ENCODE measurements at places on chromosomes 7 and 10.

DNA sequence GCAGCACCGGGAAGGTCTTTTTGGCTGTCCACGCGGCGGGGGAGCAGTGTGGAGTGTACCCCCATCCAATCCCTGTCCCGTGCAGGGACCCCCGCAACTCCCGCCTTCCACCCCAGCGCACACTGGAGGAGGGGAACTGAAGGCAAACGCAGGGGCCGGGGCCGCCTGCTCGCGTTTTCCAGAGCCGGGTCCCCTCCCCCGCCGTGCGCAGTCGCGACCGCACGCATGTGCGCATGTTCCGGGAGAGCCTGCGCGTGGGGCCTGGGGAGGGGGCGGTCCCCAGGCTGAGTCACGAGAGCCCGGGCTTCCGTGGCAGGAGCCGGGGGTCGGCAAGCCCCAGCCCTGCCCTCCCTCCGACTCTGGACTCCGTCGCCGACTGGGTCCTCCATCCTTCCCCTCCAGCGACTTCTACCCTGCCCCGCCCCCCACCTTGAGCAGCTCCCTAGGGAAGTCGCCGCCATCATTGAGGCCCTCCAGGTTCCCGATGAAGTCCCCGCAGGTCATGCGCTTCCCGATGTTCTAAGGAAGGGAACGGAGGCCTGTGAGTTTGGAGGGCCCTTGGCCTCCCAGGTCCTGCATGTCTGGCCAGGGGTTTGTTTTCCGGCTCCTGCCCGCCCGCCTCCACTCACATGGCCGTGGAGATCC, 8.0 kb downstream of the PSD start:
- H3K36me3 ChIP-seq = no peaks in the 10 kb centered on the region
- H3K27ac ChIP-seq = no peak overlapping the region
- H3K4me1 ChIP-seq = peaks cover 6% of the 10 kb centered on the region
- H3K27me3 ChIP-seq = peaks cover 15% of the 10 kb centered on the region

GRCh38 chr7:139731802-139732470, 45.9 kb downstream of the HIPK2 start:
- H3K4me3 ChIP-seq = peak overlapping the region; percentile 55
- peaks cover 92% of the 10 kb centered on the region for H3K4me1 ChIP-seq
- peak; percentile 79 for DNase-seq
- peak overlapping the region; percentile 94 for H3K27ac ChIP-seq
- no peaks in the 10 kb centered on the region for H3K36me3 ChIP-seq
- no peaks in the 10 kb centered on the region for H3K27me3 ChIP-seq

- H3K36me3 ChIP-seq = no peaks in the 10 kb centered on the region
- no peak for DNase-seq
- no peak overlapping the region for H3K27ac ChIP-seq
- H3K4me1 ChIP-seq = no peaks in the 10 kb centered on the region
Observed at GRCh38 chr7:21851559-21851967, 94.1 kb downstream of the CDCA7L start.

GRCh38 chr7:51786284-51786683, 469.7 kb upstream of the COBL start:
- no peaks in the 10 kb centered on the region for H3K36me3 ChIP-seq
- no peaks in the 10 kb centered on the region for H3K4me1 ChIP-seq
- no peaks in the 10 kb centered on the region for H3K27me3 ChIP-seq
- no peak overlapping the region for H3K4me3 ChIP-seq
- no peak overlapping the region for H3K27ac ChIP-seq
- DNase-seq = no peak

DNA sequence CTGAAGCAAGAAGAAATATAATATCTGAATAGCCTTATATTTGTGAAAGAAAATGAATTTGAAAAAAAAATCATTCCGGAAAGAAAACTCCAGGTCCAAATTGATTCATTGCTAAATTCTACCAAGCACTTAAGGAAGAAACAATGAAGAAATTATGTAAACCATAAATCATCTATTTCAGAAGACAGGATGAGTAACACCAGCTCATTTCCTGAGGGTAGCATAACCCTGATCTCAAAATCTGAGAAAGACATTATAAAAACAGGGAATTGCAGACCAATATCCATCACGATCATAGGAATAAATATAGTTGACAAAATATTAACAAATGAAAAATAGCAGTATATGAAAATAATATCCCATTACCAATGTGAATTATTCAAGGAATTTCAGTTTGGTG, 70.1 kb upstream of the RAB18 start:
- no peak for DNase-seq
- H3K4me1 ChIP-seq = no peaks in the 10 kb centered on the region
- H3K27ac ChIP-seq = no peak overlapping the region
- no peaks in the 10 kb centered on the region for H3K36me3 ChIP-seq
- H3K27me3 ChIP-seq = no peaks in the 10 kb centered on the region
- no peak overlapping the region for H3K4me3 ChIP-seq

GRCh38 chr10:97224483-97225435, 39.0 kb upstream of the SLIT1 start:
- no peak overlapping the region for H3K4me3 ChIP-seq
- H3K27me3 ChIP-seq = no peaks in the 10 kb centered on the region
- H3K36me3 ChIP-seq = no peaks in the 10 kb centered on the region
- no peak for DNase-seq
- no peak overlapping the region for H3K27ac ChIP-seq
- no peaks in the 10 kb centered on the region for H3K4me1 ChIP-seq

DNA sequence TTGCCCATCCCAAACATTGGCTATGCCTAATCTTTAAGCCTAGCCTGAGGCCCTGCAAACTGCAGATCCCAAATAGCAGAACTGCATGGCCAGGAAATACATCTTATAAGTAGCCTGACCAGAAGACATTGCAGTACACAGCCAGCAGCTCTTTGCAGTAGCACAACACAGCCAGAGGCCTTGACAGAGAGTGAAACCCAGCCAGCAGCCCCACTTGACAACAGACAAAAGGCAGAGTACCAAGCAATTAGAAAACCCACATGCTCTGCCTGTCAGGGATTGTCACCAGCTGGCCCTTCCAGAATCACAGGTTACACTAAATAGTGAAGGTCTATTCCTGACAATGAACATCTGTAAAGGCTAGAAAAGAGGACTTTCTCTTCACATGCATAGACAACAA, 242.8 kb upstream of the TMEM72 start:
- H3K36me3 ChIP-seq = no peaks in the 10 kb centered on the region
- H3K4me3 ChIP-seq = no peak overlapping the region
- no peak for DNase-seq

GRCh38 chr10:74384615-74385183, 233.7 kb downstream of the ADK start:
- no peaks in the 10 kb centered on the region for H3K27me3 ChIP-seq
- H3K4me1 ChIP-seq = no peaks in the 10 kb centered on the region
- no peak overlapping the region for H3K4me3 ChIP-seq
- no peak overlapping the region for H3K27ac ChIP-seq

GRCh38 chr10:116159197-116159596, 113.8 kb downstream of the GFRA1 start:
- H3K4me3 ChIP-seq = no peak overlapping the region
- H3K27me3 ChIP-seq = no peaks in the 10 kb centered on the region
- no peaks in the 10 kb centered on the region for H3K4me1 ChIP-seq
- no peaks in the 10 kb centered on the region for H3K36me3 ChIP-seq
- DNase-seq = no peak

GRCh38 chr10:91897421-91897820, 11.9 kb downstream of the FGFBP3 start:
- no peak overlapping the region for H3K4me3 ChIP-seq
- H3K27me3 ChIP-seq = no peaks in the 10 kb centered on the region
- H3K27ac ChIP-seq = no peak overlapping the region
